ENCODE measurements at places on chromosomes 13 and 19.

DNA sequence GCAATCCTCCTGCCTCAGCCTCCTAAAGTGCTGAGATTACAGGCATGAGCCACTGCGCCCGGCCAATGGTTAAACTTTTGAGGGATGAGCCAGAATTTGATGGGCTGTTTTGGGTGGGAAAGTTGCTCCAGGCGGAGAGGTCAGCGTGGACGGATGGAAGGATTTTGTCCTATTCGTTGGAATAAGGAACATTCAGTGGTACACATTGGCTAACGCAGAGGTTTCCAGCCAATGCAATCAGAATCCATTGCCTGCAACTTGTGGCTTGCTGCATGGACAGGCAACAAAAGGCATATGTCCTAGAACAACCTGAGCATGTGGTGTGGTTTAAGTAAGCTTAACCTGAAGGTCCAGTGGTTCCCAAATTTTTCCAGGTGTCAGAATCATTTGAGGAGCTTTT is 35.5 kb upstream of the C1QTNF9 start:
- DNase-seq = no peak

- no peak for DNase-seq
Observed at GRCh38 chr19:45887200-45887710, 1.3 kb upstream of the IRF2BP1 start.

DNA sequence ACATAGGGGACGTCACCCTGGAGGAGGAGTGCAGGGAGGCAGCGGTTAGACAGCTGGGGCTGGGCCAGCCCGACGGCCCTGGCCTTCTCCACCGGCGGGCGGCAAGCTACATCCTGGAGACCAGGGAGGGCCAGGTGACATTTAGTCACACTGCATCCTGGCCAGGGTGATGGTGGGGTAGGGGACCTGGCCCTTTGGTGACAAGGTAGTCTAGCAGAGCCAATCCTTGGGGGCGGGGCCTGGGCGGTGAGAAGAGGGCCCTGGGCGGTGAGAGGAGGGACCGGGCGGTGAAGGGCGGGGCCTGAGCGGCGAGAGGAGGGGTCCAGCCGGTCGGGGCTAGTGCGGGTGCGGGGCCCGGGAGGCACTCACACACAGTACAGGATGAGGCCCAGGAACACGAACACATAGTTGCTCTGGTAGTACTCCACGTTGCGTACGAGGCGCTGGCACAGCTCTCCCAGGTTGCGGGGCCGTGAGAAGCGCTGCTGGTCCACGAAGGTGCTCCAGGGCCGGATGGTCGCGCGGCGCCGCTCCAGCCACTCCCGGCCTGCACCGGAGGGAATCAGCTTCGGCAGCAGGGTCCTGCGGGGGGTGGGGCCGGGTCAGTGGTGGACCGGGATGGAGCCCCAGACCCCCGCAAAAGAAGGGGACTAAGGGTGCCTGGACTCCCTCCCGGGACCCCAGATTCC is 610 bp downstream of the RABAC1 start:
- peak; percentile 62 for DNase-seq

- no peak for DNase-seq
Observed at GRCh38 chr13:110418944-110419343, 111.9 kb downstream of the COL4A2 start.

DNA sequence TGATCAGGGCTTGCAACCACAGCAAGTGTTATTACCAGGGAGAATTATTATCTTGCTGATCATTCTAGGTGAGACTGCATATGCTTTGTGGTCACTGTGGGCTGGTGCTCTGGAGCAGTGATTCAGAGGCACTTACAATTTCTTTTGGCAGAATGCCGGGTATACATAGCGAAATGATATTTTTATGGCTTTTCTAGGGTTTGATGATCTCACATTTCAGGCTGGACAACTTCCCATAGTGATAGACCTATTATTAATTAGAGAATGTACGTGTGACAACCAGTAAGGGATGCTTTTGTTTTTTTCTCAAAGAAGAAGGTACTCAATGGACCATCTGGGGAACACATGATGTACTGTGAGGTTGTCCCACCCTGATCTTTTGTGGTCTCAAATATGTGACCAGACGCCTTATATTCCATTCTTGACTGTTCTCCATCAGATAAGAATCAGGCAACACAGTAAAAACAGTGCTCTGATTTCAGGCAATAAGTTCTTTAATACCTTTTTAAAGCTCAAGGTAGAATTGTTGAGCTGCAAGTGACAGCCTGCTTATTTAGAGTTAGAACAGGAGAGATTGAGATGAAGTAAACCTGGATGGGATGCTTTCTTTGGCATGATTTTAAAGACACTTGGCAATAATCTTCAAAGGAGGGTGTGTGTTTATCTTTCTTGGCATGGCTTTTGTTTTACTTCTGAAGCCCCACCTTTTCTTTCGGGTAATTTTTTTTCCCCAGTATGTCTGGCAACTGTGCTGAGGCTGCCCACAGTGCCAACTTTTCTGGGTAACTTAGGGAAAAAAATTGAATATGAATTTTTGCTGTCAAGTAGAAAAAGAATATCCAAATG is 27.4 kb upstream of the SCEL start:
- DNase-seq = no peak

DNA sequence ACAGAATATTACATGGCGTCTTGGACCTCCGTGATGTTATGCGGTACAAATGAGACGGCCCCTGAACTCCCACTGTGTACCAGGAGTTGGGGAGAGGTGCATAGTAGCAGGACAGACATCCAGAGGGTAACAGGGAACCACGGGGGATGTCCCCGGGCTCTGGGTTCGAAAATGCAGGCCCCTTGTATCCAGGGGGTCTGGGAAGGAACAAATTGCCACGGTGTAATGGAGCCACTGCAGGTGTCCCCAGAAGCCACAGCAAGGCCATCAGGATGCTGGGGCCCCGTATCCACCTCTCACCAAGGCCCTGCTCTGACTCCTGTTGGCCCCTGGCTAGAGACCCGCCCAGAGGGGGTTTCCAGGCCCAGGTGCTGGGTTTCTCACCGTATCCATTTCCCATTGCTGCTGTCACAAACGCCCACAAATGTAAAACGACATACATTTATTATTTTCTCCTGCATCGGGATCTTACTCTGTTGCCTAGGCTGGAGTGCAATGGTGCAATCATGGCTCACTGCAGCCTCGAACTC is 77.8 kb downstream of the INSR start:
- DNase-seq = no peak

GRCh38 chr19:41866284-41866683 is 6.2 kb downstream of the RPS19 start:
- no peak for DNase-seq

- DNase-seq = no peak
Observed at GRCh38 chr13:64234255-64234654, 2818.6 kb upstream of the PCDH20 start.

DNA sequence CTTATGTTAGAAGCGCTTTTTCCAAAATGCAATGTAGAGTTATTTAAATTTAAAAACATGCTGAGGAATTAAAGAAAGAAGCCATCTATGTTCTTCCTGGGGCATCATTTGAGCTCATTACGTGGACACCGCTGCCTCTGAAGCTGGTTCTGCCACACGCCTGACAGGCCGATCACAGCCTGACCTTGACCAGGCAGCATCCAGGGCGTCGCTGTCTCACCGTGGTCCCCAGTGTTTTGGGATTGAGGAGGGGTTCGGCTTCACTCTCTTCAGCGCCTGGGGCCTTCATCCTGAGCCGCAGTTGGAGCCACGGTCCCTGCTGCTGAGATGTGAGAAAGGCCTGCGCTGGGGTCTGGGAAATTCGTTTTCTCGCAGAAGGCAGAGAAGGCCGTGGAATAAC is 64.0 kb downstream of the ATP11A start:
- no peak for DNase-seq

DNA sequence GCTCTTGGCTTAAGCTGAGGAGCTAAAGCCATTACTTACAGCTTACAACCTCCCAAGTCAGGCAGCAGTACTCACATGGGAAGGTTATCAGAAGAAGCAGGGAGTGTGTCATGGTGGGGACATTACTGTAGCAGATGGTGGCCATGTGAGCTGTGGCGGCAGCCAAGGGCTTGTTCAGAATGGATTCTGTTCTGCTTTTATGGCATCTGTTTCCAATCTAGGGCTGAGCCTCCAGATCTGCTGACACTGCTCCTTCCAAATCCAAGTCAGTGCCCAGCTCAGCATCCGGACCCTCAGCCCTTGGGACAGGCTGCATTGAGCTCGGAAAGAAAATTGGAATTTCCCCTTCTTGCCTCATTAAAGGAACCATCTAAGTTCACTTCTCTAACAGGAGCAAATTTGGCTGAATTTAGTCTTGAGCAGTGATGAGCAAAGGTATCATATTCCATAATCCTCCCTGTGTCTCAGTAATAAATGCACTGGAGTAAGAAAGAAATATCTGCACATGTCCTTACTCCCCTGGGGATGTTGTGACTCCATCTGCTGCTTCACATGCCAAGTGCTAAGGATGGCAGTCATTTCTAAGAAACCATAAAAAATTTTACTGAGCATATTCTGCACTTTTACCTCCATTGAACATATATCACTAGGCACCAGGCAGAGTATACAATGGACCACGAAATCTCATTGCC is 73.9 kb downstream of the KCTD12 start:
- no peak for DNase-seq

DNA sequence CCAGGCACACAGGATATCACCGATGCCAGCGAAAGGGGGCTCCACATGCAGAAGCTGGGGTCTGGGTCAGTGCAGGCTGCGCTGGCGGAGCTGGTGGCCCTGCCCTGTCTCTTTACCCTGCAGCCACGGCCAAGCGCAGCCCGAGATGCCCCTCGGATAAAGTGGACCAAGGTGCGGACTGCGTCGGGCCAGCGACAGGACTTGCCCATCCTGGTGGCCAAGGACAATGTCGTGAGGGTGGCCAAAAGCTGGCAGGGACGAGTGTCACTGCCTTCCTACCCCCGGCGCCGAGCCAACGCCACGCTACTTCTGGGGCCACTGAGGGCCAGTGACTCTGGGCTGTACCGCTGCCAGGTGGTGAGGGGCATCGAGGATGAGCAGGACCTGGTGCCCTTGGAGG is 7.2 kb downstream of the NCAN start:
- no peak for DNase-seq

DNA sequence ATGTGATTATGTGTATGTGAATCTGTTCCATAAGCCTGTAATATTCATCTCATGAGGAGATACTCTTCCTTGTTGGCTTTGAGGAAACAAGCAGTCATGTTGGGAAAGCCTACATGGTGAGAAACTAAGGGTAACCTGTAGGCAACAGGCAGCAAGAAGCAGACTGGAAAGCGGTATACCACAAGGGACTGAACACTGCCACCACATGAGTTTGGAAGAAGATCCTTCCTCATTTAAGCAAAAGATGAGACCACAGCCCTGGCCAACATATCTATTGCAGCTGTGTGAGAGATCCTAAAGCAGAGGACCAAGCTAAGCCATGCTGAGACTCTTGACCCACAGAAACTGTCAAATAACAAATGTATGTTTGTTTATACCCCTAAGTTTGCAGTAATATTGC is 134.8 kb downstream of the B3GLCT start:
- DNase-seq = no peak

- DNase-seq = no peak
Observed at GRCh38 chr19:32673573-32673972, 1.4 kb downstream of the ANKRD27 start.

- DNase-seq = no peak
Observed at GRCh38 chr13:53112522-53112921, 83.9 kb downstream of the OLFM4 start.

- no peak for DNase-seq
Observed at GRCh38 chr19:18743784-18744418, 47.2 kb downstream of the COMP start.

- no peak for DNase-seq
Observed at GRCh38 chr13:31674051-31674450, 65.3 kb upstream of the RXFP2 start.

- DNase-seq = no peak
Observed at GRCh38 chr13:99693852-99694611, 192.8 kb downstream of the TM9SF2 start.

GRCh38 chr13:48602296-48603016 is 51.3 kb upstream of the CYSLTR2 start:
- DNase-seq = no peak

DNA sequence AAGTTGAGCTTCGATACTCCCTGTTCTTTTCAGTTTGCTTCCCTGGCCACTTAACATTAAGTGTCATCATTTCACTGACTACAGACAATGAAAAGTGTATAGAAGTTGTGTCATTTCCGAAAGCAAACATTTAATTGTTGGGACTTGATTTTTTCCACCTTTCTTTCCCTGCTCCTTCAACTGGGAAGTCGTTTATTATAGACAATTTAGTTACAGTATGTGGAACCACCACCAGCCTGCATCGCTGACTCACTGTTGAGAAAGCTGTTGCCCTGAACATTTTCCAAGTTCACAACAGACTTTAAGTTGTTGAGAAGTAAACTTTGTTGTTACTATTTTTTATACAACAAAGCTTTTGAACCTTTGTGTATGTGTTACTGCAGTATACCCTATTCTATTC is 788.4 kb upstream of the PRR20A start:
- DNase-seq = no peak

DNA sequence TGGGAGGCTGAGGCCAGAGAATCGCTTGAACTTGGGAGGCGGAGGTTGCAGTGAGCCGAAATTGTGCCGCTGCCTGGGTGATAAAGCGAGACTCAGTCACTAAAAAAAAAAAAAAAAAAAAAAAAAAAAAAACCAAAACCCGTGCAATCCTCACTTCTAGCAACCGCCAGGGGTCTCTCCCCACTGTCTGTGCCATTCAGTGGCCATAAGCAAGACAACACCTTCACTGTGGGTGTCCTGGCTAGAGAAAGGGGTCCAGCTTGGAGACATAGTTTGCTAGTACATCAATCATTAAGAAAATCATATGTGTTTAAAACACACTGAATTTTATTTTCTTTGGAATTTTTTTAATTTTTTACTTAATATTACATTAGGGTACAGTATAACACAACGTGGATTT is 68.2 kb downstream of the RASL11A start:
- no peak for DNase-seq

- no peak for DNase-seq
Observed at GRCh38 chr19:1923319-1923718, 17.7 kb upstream of the CSNK1G2 start.

- DNase-seq = no peak
Observed at GRCh38 chr19:49348305-49349189, 13.3 kb downstream of the CD37 start.

DNA sequence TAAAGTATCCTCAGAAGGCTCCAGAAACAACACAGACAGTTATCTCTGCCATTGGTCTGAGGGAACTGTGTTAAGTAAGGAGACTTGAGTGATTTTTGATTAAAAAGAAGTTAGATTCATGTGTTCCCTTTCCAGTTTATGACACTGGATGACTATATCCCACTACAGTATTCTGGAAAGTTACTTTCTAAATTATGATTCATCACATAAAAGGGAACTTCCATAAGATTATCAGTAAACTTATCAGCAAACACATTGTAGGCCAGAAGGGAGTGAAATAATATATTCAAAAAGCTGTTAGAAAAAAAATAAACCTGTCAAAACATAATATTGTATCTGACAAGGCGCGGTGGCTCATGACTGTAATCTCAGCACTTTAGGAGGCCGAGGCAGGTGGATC is 700.0 kb downstream of the SLITRK6 start:
- DNase-seq = no peak

GRCh38 chr19:27618006-27618405 is 1594.9 kb downstream of the UQCRFS1 start:
- no peak for DNase-seq

Measured in stimulated activated CD8-positive, alpha-beta memory T cell treated with anti-CD3 and anti-CD28 coated beads, Interleukin-7, amount 100 ng/mL, for 1 hour (primary cell).